Stomach (tissue), 19 donors: ENCODE measurements at places on chromosomes 6 and 20. TPM values are rescaled to one million over a fixed set of nuclear protein-coding genes. Genes with fewer than 3 reads are reported as not detected.
A peak's percentile ranks its signal among the peaks of the same experiment; 100 is the strongest.

GRCh38 chr6:3194535-3195419, 32.7 kb downstream of the TUBB2B start:
- DNase-seq, result no peak

DNA sequence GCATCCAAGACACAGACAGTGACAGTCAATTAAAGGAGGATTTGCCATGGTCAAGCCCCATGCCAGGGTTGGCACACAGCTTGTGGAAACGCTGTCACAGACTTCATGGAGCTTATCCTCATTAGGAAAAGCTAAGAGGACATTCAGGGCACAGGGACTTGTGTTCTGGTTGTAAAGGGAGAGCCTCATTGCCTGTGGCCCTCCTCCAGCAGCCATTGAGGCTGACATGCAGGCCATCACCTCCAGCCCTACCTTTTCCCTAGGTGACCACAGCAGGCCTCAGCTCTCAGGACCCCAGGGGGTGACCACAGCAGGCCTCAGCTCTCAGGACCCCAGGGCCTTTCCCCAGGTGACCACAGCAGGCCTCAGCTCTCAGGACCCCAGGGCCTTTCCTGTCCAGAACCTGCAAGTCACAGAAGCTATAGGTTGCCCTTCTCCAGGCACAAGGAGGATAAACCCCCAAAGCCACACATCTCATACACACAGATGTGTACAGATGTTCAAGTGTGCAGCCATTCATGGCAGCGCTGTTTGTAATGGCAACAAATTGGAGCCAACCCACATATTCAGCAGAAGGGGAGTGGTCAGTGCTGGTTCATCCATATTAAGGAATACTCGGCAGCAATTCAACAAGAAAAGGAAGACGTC, 26.1 kb downstream of the DUSP22 start:
- DNase-seq, result no peak

DNA sequence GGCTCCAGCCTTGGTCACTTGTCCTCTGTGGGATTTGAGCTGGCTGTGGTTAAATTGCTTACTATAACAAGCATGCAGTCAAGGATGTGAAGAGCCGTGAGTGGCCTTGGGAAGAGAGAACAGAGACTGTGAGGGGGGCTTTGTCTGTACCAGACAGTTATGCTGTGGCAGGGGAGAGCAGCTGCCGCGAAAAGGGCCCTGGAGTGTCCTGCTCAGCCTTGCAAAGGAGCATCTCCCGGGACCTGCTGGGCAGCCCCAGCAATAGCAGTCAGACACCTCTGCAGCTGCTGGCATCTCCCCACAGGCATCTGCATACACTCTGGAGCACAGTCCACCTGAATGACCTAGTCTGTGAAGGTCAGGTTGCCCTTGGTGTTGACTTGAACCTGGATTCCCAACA, 6.3 kb downstream of the EBF4 start:
- peak; percentile 14 for DNase-seq

GRCh38 chr6:148307405-148307804, 35.2 kb upstream of the SASH1 start:
- peak; percentile 41 for DNase-seq

DNA sequence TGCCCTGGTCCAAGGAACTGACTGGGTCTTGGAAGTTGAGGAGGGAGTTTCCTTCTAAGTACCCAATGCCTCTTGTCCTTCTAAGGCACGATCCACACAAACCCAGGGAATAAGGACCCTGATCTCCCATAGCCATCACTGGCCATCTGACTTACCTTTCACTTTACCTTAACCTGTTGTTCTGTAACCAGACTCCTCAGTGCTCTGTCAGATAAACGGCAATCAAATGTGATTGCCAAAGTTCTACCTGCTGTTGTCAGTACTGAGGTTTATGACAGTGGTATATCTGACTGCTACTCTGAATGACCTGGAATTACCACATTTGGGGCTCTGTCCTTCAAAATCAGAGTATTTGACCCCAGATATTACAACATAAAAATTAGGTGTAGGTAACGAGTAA, 49.8 kb downstream of the HMGN3 start:
- DNase-seq, result no peak

DNA sequence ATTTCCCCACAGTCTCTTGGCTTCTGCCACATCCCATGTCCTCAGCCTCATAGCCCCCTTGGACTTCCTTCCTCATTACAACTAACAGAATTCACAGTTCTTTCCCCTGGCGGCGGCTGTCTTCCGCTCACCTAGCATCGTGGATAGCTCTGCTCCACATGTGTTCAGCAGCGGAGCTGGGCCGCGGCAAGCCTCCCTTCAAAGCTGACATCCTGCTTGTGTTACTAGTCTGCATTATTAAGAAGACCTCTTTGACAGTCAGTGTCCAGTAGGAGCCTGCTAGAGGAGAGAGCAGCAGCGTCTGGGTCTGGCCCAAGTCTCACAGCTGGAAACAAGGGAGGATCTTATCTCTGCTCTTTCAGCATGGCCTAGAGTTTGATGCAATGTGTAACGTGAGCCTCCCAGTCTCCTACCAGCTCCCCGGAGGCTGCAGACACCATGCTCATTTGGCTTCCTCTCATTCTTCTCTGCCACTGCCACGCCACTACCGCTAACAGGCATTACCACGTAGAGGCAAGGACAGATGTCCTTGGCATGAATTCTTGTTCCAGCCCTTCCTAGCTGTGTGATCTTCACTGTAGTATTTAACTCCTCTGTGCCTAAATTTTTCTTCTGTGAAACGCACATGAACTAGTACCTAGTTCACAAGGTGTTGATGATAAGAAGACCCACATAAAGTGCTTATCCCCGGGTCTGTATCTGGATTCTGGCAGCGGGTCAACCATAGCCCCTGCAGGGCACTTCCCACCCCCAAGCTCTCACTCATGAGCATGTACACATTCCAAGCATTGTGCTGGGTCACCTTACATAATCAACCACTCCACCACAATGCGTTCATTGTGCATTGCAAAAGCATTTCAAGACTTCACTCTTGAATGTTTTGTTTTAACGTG, 107.1 kb upstream of the BACH2 start:
- DNase-seq, result no peak

DNA sequence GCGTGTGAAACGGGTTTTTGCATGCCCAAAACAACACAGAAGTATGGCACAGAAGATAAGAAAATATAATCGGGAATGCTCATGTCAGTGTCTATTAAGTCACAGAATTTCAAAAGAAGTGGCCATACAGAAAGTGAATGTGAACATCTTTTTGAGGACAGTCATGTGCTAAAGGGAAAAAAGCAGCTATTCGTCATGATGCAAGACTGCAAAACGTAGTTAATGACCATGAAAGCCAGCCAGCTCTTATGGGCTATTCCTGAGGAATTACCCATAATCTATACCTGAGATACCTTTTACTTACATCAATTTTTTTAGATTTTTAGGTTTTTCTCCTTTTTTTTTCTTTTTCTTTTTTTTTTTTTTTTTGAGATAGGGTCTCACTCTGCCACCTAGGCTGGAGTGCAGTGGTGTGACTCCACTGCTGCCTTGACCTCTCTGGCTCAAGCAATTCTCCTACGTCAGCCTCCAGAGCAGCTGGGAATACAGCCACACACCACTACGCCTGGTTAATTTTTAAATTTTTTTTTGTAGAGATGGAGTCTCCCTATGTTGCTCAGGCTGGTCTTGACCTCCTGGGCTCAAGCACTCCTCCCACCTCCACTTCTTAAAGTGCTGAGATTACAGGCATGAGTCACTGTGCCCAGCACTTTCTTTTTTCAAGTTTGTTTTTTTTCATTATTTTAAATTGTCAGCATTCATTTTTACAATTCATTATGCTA, 18.1 kb upstream of the ZBP1 start:
- no peak for DNase-seq

GRCh38 chr6:21200134-21200870, 393.2 kb upstream of the SOX4 start:
- DNase-seq, result peak; percentile 31

RSPO4 gene
- not detected for total RNA-seq

KIAA1755 gene
- 9.4 TPM for total RNA-seq

ZBTB46 gene
- total RNA-seq, result 13.4 TPM
